ENCODE measurements at places on chromosomes 11 and 22.

GRCh38 chr22:20571531-20572007 is 64.2 kb downstream of the MED15 start:
- peak; percentile 33 for DNase-seq

DNA sequence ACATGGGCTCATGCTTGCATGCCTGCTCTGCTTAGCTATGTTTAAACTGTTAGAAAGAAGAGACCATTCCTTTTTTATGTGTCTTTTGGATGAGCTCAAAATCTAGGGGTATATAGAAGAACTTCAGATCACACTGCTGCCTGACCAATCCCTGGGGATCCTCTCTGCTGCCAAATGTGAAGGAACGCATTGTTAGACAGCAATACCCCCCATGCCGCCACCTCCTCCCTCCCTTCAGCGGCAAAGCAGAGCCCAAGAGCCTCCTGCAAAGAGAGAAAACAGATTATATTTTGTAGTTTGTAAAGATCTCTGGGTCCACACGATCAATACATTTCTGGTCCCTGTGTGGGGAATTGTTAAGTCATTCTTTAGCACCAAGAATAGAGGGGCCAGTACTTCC is 677.6 kb downstream of the NTM start:
- no peak for DNase-seq

- no peak for DNase-seq
Measured at GRCh38 chr11:114426280-114426679, 13.0 kb upstream of the REXO2 start.

DNA sequence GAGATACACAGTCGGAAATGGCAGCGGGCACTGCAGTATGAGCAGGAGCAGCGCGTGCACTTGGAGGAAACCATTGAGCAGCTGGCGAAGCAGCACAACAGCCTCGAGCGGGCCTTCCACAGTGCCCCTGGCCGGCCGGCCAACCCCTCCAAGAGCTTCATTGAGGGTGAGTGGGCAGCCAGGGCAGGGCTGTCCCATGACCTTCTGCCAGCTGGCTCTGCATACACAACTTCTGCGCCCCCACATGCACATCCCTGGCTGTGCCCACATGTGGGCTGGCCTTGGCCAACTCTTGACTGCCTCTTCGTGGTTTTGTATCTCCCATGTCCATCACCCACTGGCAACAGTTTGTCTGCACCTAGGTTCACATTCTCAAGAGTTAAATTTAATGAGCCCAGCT is 81.1 kb downstream of the MORC2 start:
- no peak for DNase-seq

DNA sequence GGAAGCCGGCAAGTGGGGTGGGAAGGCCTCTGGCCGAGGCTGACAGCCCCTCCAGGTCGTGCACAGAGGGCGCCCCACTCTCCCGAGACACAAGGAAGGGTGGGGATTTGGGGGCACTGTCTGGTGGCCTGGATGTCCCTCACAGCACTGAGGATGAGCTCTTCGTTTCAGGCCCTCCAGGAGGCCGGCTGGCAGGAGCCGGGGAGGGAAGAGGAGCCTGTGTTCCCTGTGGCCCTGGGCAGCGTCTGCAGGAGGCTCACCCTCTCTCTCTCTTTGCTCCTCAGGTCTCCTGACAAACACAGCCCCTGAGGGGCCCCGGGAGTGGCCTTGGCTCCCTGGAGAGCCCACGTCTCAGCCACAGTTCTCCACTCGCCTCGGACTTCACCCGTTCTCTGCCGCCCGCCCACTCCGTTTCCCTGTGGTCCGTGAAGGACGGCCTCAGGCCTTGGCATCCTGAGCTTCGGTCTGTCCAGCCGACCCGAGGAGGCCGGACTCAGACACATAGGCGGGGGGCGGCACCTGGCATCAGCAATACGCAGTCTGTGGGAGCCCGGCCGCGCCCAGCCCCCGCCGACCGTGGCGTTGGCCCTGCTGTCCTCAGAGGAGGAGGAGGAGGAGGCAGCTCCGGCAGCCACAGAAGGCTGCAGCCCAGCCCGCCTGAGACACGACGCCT is 1078.0 kb downstream of the BRD1 start:
- no peak for DNase-seq

- peak; percentile 33 for DNase-seq
Measured at GRCh38 chr22:31488988-31489617, 539 bp downstream of the EIF4ENIF1 start.

DNA sequence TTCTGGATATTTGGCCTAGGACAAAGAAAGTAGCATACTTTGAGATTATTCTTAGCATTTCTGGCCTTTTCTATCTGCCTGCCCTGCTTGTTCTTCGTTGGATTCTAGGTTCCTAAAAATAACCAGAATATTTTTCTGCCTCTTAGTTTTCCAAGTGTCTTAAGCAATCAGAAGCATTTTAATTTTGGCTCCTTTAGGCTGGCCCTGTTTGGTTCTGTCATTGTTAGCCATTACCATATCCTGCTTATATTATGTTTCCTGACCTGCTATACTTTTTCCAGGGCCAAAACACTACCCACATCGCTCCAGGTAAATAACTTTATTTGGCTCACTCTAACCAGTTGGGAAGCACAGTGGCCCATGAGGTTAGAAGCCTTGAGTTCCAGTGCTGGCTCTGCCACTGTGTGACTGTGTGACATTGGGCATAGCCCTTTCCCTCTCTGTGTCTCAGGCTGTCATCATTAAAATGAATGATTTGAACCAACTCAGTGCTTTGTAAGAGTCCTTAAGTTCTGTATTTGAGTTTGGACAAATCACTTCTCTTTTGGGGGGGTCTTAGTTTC is 91.1 kb downstream of the STIM1 start:
- DNase-seq = no peak

- DNase-seq = no peak
Measured at GRCh38 chr22:43511276-43511910, 99.6 kb downstream of the MPPED1 start.

- DNase-seq = no peak
Measured at GRCh38 chr11:113470233-113470632, 5.0 kb downstream of the DRD2 start.

GRCh38 chr11:116618461-116618860 is 154.3 kb downstream of the BUD13 start:
- DNase-seq = no peak

DNA sequence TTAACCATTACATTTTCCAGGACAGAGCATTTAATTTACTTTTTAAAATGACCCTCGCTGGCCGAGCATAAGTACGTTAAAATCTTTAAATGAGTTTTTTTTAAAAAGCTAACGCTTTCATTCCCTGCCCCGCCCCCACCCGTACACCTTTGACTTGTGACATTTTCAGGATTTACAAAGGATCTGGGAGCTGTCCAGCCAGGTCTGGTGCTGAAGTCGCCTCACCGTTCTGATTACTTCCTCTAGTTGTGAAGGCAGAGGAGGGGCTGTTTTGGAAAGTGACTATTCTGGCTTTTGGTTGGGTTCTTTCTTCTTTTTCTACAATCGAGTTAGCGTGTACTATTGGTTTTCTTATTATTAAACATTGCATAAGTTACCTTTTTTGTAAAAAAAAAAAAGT is 2.9 kb downstream of the C11orf87 start:
- DNase-seq = no peak

DNA sequence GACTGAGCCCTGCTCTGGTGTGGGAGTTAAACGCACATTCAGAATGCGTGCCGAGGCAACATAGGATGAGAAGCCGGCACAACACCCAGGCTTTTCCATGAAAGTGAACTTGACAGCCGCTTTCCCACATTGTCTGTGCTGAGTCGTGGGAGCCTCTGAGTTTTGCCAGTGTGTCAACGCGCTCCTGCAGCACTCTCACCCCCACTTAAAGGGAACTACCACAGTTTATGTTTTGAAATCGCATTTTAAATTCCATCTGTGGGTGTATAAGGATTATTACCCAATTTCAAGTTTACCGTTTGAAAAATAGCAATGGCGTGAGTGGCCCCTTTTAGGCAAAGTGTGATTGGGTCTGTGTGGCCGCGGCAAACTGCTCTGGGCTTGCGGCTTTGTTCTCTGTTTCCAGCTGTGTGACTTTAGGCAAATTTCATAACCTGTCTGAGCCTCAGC is 81.5 kb downstream of the FBLN1 start:
- DNase-seq = no peak

GRCh38 chr11:92322225-92322624 is 97.6 kb downstream of the FAT3 start:
- no peak for DNase-seq

GRCh38 chr11:122852074-122852795 is 13.9 kb downstream of the CRTAM start:
- no peak for DNase-seq

- DNase-seq = no peak
Measured at GRCh38 chr11:119254239-119254638, 48.1 kb downstream of the CBL start.

- DNase-seq = no peak
Measured at GRCh38 chr11:104340590-104340989, 176.6 kb upstream of the PDGFD start.

DNA sequence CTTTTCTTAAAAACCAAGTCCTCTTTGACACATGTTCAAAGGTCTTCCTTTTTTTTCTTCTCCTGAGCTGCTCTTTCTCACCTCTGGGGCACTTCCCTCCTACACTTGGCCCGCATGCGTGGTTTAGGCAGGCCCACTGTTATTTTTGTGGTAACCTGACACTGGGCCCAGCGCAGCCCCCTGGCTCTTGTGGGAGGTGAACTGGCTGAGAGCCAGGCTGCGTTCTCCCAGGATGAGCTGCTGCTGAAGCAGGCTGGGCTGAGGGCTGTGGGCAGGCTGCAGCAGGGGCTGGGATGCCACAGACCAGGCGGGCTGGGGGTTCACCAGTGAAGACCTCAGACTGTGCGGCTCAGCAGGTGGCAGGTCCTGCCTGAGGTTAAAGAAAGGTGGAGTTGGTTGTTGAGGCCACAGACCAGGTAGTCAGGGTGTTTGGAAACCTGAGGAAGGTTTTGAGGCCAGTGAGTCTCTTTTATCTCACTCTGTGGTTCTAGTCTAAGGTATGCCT is 72.4 kb downstream of the TEAD1 start:
- DNase-seq = peak; percentile 81

- no peak for DNase-seq
Measured at GRCh38 chr11:4054643-4055042, 40.0 kb upstream of the RRM1 start.

DNA sequence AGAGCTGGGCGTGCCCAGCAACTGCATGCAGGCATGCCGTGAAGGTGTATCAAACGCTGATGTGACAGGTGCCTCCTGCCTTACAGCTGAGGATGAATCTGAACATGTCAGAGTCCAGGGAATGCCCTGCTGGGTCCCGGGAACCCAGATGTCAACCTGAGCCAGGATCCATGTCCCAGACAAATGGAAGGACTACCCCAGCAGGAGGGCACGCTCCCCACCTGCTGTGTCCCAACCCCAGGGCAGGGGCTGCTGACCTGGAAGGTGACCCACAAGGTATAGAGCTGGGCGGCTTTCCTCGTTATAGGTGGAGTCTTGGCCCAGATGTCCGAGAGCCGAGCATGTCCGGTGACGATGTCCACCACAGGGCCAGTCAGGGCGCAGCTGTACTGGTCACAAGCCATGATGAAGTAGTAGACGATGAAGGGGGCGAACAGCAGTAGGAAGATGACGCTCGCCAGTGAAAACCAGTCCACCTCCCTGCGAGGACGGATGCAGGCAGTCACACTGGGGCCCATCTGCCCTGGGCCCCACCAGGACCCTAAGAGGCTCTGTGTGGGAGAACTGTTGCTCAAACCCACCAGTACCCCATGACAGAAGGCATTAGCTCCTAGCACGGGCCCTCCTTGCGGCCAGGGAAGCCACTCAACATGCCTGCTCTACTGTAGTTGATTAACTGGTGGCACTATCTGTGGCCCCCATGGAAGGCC is 4.3 kb downstream of the DHCR7 start:
- no peak for DNase-seq

GRCh38 chr22:21971858-21972275 is 10.7 kb downstream of the TOP3B start:
- DNase-seq = no peak

DNA sequence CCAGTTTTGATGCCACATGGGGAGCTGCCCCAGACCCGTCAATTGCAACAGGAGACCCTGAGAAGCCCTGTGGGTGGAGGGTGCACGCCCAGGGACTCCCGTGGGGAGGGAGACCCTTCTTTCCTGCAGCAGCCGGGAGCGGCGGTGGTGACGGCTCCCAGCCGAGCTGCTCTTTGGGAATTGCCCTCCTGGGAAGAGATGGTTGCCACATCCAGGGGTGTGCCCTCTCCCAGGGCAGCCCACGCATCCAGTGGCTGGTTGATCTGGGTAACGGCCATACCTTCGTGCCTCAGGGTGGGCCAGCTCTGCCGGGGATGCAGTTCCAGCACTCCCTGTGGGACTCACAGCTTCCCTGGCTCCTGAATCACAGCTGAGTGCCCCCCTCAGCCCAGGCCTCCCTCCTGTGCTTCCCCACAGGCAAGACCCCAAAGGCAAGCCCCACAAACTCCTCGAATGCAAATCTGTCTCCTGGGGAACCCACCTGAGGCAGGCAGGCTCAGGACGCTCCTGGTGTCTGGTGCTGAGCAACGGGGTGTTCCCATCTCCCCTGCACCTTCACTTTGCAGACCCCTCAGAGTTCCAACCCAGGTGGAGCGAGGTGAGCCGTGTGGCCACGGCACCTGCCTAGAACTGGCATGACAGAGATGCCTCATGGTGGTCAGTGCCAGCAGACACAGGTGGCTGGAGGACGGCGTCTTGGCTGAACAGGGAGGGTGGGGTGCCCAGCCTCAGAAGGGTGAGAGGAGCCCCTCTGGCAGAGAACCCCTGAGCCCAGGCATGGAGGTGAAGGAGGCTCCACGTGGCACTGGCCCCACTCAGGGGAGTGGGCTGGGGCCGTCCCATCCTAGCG is 1027.4 kb downstream of the BRD1 start:
- no peak for DNase-seq

DNA sequence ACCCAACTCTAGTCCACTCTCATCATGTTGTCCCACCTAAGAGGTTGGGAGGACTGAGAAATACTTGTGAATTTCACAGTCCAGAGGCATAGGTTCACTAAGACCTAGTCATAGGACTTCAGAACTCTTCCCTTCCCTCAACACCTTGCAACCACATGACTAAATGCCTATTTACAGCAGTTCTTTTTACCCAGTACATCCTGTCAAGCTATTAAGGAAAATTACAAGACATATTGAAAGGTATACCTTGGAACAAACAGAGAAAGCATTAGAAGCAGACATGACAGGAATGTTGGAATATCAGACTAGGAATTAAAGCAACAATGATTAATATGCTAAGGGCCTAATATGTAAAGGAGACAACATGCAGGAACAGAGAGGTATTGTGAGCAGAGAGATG is 563.8 kb upstream of the LRRC4C start:
- no peak for DNase-seq

DNA sequence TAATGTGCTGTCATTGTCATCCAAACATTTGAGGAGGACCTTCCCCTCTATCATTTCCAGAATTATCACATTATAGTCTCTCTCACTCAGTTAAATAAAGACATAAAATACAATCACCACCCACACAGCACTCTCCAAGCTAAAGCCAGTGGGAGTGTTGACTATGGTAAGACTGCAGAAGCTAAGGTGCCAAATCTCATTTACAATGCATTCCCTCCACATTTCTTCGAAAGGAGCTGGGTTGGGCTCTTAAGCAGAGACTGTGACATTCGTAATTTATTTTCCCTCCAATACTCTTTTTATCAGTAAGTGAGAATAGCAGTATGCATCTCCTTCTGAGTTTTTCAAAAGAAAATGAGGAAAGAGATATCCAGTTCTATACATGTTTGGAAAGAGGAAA is 74.2 kb downstream of the NOX4 start:
- DNase-seq = no peak
